ENCODE measurements at places on chromosomes 7 and 10.

- no peak for DNase-seq
Measured at GRCh38 chr10:102327002-102327401, 68.5 kb upstream of the NFKB2 start.

- no peak for DNase-seq
Measured at GRCh38 chr7:123844712-123845219, at the start of gene HYAL4. HYAL4 (plus strand) TSS chr7:123845169; CDS start chr7:123868274, 23,105 bp downstream.

- no peak for DNase-seq
Measured at GRCh38 chr7:152583006-152583405, 92.9 kb downstream of the XRCC2 start.

GRCh38 chr7:159042581-159043101 is 102.0 kb downstream of the VIPR2 start:
- DNase-seq = no peak

DNA sequence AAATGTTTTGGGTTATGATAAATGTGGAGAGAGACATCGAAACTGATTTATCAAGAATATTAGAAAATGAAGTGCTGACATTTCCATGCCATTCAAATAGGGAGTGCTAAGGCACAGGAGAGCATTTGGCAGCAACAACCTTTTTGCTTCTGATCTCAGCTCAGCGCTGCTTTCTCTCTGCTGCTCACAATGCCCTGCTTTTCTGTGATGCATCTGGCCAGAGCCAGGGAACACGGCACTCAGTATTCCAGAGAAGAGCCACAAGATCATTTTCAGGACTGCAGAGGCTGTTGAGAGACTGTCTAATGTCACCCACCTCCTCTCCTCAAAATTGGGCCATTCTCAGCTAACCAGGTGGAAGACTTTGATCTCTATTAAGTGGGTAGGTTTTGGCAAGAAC is 28.1 kb downstream of the INSYN2A start:
- DNase-seq = no peak

GRCh38 chr10:16662923-16663322 is 141.2 kb upstream of the C1QL3 start:
- no peak for DNase-seq

- no peak for DNase-seq
Measured at GRCh38 chr10:113063043-113063967, 113.3 kb downstream of the TCF7L2 start.

- DNase-seq = no peak
Measured at GRCh38 chr7:22628112-22628511, 98.9 kb upstream of the IL6 start.

DNA sequence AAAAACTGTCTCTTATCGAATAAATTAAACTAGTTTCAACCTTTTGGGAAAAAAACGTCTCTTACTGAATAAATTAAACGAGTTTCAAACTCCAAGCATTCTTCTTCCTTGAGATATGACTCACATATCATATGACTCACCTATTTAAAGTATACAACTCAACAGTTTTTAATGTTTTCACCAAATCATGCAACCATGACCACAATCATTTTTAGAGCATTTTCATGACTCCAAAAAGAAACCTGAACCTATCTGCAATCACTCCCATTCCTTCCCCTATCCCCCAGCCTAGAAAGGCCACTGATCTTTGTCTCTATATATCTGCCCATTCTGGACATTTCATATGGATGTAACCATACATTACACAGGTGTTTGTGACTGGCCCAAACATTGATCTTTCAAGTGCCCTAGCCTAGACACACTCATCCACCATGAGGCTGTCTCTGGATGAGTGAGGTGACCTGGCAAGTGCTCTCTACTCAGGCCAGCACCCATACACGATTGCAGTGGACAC is 115.3 kb downstream of the PIP4K2A start:
- no peak for DNase-seq

GRCh38 chr10:114593816-114594468 is 64.1 kb downstream of the ABLIM1 start:
- no peak for DNase-seq

GRCh38 chr7:47188653-47189315 is 393.1 kb downstream of the TNS3 start:
- no peak for DNase-seq

- DNase-seq = no peak
Measured at GRCh38 chr7:16409777-16410176, 11.6 kb downstream of the CRPPA start.

GRCh38 chr10:26057466-26057865 is 123.4 kb downstream of the MYO3A start:
- no peak for DNase-seq

DNA sequence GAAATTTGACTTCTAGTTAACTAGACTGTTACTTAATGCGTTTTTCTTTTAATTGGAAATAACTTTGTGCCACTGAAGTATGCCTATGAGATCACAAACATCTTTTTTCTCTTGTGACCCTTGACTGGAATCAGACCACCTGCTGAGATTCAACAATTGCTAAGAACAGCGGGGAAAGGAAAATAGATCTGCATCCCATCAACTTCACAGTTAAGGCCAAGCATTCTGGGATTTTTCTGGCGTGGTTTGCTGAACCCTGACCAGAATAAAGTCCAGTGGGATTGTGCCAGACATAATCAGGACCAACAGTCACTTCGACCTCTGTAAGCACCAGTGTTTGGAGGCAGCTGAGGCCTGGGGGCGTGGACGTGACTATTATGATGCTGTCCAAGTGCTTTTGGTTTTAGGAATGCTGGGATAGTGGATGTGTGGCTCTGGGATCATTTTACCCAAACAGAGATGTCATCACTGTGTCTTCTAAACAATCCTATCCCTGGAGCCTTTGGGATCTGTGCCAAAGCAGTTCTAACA is 373.3 kb upstream of the PRKCQ start:
- no peak for DNase-seq

DNA sequence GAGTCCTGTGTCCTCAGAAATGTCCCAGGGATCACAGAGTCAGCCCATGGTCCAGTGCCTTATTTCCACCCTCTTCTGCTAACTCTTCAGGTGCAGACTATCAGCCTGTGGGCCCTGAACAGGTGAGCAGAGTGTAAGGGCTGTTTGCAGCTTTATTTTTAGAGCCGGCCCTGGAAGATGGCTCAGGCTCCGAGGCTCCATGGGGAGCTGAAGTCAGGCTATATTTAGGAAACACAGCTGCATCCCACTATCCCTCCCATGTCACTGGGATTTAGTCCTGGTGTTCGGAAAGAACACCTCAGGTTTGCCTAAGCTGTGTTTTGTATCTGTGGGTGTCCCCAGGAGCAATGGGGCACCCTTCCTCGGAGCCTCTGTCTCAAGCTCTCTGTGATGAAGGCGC is 126.9 kb downstream of the RPS24 start:
- no peak for DNase-seq

DNA sequence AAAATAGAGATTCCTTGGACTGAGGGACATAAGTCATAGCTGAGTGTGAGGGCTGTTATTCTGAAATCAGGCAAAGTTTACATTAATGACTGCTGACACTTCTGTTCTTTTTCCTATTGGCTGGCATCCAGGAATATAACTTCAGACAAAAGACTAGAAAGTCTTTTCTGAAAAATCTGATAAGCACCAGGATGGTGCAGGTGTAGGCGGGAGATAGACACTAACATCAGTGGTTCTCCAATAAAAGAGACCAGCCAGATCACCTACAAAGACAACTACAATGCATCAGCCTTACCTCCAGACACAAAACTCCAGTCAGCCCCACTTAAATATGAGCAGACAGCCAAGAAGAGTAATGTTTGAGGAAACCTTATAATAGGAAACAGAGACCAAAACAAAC is 168.3 kb upstream of the LRGUK start:
- no peak for DNase-seq

DNA sequence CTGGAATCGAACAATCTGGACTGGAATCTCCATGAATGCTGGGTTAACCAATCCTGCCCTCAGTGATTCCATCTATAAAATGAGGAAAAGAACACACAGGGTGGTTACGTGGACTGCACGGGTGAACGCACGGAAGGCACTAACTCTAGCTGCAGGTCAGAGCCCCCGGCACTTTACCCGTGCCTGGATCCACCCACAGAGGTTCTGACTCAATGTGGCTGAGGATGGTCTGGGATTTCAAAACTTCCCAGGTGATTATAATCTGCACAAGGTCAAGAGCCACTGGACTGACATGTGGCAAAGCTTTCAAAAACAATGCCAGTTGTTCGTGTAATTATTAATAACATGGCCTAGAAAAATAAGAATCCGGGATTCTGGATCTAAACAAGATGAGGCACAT is 29.2 kb downstream of the KIAA1549 start:
- no peak for DNase-seq

- no peak for DNase-seq
Measured at GRCh38 chr7:41113719-41114118, 589.2 kb downstream of the INHBA start.

- no peak for DNase-seq
Measured at GRCh38 chr10:13657101-13657680, 70.4 kb downstream of the PRPF18 start.

DNA sequence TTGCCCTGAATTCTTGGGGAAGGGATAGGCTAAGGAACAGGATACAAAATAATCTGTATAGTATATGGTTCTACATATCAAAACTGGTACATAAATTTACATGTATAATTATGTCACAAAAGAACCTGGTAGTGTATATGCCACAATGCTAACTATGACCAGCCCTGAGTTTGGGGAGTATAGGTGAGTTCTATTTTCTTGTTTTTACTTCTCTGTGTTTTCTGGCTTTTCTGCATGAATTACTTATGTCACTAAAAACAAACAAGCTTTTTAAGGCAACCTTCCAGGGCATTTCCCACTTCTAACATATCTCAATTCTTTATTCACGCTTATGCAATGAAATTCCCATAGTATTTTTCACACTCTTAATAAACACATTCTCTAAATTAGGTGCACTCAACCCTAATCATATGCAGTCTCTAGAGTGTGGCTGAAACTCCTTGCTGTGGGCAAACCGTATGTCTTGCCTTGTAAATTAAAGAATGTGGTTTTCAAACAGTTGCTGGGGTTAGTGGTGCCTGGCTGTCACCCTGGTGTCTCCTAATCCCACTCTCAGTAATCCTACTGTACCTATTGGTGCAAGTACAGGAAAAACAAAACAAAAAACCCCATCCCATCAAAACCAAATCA is 14.0 kb upstream of the INSIG1 start:
- DNase-seq = no peak

GRCh38 chr10:55870186-55870585 is 490.9 kb downstream of the ZWINT start:
- no peak for DNase-seq

DNA sequence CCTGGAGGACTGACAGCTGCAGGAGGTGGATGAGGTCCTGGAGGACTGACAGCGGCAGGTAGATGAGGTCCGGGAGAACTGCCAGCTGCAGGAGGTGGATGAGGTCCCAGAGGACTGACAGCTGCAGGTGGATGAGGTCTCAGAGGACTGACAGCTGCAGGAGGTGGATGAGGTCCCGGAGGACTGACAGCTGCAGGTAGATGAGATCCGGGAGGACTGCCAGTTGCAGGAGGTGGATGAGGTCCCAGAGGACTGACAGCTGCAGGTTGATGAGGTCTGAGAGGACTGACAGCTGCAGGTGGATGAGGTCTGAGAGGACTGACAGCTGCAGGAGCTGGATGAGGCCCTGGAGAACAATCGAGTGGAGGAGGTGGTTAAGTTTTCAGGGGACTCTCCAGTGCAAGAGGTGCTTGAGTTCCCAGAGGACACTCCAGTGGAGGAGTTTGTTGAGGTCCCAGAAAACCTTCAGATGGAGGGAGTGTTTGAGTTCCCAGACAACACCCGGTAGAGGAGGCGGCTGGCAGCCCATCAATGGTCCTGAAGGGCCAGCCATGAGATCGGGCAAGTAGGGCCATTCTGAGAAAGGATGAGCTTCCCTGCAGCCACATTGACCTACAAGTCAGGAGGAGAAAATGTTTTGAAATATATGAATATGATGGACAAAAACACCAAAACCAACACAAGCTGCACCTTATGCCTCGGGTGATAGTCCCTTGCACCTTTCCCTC is 4.7 kb upstream of the EIF5AL1 start:
- DNase-seq = no peak

DNA sequence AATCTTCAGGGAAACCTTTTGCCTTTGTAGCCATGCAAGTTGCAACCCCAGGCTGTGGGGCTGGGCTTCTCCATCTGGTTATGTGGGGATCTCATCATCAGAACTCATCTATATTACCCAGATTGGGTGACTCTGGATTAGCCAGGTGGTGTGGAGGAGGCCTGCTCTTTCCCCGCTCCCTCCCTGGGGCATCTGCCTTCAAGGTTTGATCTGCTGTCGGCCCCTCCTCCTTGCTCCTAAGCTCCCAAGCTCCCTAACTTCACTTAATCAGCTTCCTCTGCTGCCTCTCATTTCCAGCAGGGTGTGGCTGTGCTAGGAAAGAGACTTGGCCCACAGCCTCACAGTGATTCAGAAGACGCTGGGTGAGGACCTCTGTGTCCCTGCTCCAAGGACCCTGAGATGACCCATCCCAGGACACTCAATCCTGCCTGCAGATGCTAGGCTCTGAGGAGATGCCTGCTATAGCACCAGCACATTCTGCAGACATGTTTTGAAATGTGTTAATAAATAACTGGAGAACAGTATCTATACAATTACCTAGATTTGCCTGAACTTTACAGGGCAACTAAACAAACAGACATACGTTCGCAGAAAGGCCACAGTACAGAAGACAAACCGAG is 392.1 kb upstream of the PODXL start:
- DNase-seq = no peak

DNA sequence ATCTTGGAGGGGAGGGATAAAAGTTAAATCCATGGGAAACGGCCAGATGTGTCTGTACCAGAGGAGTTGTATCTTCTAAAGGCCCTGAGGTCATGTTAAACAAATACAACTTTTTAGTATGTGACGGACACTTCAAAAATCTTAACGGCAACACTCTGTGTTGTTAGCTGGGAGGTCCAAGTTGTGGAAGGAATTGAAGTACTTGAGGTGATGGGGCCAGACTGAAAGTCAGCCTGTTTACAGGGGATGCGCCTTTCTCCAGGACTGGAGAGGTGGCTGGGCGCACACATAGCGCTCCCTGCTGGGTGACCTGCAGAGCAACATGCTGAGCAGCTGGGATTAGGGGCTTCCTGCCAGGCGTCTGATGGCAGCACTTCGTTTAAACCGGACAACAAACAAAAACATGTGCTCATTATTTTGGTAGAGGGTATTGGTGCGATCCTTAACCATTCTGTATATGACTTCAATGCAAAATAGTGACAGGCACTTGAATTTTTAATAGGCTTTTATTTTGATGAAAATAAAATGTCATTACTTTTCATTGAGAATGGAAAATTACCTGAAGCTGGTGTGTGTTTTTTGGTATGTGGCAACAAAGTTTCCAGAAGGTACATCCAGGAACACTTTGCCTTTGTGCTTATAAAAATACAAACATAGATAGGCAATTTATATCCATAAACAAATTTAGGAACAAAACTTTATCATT is 198.2 kb downstream of the MLLT10 start:
- DNase-seq = no peak
